Gastrocnemius medialis (tissue), 4 donors: ENCODE measurements at places on chromosomes 1 and 21.

DNA sequence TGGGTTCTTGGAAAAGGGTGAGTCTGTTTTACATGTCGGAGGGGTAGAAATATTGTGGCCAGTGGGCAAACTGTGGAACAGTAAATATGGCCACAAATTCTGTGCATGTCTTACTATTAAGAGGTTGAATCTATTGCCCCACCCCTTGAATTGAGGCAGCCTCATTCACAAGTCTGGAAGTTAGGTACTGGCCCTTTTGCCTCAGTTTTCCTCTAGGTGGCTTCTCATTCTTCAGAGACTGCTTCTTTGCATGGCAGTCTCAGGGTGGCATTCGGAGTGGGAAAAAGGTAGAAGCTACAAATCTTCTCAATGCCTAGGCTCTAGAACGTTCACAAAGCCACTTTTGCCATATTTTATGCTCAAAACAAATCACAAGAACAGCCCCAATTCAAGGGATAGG is 57.2 kb downstream of the SLC9C2 start:
- DNase-seq, result no peak

GRCh38 chr1:101236516-101237228 is at the start of gene S1PR1:
S1PR1 (plus strand) TSS chr1:101237019; CDS start chr1:101238985, 1,966 bp downstream.
- DNase-seq, result peak; percentile 24

- no peak for DNase-seq
Observed at GRCh38 chr21:17709266-17709611, 96.5 kb upstream of the BTG3 start.

GRCh38 chr1:42922687-42923366 is 35.8 kb downstream of the SLC2A1 start:
- no peak for DNase-seq

- DNase-seq, result no peak
Observed at GRCh38 chr1:175000697-175001187, 995 bp downstream of the CACYBP start.

DNA sequence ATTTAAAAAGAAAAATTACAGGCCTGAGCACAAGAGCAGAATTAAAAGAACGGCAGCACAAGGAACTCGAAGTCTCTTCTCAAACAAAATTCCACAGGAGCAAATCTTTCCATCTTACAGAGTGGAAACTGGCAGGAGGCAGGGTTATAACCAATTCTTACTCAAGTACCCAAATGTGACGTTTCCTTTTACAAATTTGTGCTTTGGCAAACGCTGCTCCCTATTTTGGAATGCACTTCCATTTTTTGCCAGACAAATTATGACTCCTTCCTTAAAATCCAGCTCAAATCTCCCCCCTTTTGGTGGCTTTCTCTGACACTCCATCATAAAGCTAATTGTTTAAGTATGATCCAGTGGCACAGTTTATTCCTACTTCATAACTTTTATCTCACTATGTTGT is 7.8 kb downstream of the ERI3 start:
- no peak for DNase-seq

DNA sequence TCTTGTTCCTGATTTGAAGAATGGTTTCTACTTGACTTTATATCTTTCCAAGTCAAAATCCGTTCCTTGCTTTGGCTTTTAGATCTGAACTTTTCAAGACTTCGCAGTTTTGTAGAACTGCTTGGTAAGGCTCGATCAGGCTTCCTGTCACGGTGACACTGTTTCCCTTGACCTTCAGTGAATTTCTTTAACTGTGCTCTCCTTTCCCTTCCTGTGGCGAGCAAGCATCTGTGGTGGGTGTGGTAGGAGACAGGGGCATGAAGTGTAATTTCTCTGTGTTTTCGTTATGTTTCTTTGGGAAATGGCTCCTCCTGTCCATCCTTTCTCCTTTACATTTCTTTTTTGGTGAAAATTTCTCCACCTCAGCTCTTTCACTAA is 10.4 kb downstream of the STYXL2 start:
- DNase-seq, result no peak
